ENCODE measurements at places on chromosomes 16 and 17.

DNA sequence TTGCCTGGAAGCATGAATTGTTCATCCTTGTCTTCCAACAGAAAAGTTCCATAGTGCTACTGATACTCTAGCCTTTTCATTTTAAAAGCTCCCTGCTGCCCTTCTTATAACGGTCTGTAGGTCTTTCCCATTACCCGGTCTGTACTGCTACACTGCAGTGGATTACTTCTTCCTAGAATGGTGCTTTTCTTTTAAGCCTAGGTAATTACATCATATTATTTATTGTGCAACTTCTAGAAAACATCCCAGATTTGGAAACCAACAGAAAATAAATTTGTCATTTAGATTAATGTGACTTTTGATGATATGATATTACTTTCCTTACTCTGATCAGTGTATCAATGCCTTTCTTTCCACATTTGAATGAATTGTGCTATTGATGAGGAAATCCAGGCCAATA is 199.4 kb downstream of the TANC2 start:
- DNase-seq, result no peak

DNA sequence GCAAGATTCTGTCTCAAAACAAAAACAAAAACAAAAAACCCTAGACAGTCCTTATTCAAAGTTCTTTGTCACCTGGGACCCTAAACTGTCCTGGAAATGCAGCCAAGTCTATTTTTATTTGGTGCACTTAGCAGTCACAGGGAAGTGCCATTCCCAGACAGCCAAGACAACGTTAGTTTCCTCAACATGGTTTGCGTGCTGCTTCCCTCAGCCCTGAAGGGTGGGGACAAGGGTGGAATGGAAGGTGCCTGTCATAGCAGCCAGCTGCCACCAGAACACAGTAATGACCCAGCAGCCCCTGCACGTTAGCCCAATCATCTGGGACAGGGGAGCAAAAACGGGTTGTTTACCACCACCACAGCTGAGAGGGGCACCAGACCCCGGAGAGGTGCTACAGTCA is 16.9 kb downstream of the CREBBP start:
- no peak for DNase-seq

DNA sequence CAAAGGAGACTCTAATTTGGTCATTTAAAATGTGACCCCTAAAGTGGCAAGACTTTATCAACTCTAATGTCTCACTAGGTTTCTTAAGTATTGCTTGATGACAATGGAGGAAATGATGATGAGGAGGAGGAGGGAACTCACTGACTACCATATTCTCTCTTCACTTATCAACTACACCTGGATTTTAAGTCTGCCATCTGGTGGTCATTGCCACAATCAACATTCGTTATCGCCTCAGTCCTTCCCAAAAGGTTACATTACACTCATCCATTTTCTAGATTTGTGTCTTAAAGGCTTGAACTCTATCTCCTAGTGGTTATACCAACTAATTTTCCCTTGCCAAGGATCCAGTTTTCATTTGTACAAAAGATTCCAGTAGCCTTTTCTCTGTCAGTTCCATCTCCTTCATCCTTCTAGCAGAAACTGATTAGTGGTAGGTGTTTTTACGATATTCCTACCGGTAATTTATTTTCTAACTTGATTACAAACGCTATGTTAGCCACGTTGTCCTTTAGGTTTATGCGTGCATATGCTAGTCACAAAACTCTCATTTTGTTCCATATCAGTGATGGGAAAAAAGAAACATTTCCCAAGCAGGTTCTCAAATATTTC is 114.6 kb upstream of the NOG start:
- peak; percentile 4 for DNase-seq

GRCh38 chr16:728890-729744 is 2.2 kb downstream of the HAGHL start:
- no peak for DNase-seq

GRCh38 chr16:12429756-12430155 is 373.9 kb downstream of the CPPED1 start:
- DNase-seq, result no peak

GRCh38 chr17:20935740-20936139 is 107.1 kb downstream of the USP22 start:
- DNase-seq, result no peak

DNA sequence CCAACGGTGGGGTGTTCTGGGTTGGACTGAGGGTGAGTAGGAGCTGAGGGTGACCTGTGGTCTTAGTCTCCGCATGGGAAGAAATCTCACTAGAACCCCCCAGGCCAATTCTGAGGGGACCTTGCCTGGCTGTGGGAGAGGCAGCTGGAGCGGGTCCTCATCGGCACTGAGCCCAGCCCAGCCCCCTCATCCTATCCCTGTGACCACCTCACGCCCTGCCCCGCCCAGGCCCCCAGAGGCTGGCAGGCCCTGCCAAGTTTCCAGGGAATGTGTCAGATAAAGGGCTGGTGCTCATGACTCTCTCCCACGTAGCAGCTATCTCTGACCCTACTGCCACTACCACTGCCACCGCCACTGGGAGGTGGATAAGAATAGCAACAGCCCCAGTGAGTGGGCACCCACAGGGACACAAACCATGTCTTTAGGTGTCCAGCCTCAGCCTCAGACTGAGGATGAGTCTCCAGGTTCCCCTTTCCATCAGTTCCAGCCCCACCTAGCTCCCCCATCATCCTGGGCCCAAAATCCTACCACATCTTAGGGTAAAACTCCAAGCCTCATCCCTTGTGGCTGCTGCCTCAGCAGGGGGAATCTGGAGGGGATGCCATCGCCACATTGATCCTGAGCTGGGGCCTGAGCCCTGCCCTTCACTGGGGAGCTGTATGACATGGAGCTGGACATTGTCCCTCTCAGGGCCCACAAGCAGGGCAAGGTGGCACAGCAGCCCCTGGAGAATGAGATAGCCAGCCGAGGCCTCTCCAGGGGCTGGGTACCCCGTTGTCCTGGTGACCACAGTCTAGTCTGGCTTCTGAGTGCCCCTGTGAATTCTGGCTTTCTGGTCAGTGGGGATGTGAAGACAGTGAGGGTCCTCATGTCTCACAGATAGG is 14.9 kb downstream of the CDH16 start:
- no peak for DNase-seq

DNA sequence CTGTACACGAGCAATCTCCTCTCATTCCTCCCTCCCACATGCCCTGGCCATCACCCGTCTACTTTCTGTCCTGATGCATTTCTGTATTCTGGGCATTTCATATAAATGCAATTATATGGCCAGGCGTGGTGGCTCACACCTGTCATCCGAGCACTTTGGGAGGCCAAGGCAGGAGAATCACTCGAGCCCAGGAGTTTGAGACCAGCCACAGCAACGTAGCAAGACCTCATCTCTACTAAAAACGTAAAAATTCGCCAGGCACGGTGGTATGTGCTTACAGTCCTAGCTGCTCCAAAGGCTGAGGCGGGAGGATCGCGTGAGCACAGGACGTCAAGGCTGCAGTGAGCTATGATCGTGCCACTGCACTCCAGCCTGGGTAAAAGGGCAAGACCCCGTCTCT is 4.8 kb downstream of the MEAK7 start:
- DNase-seq, result no peak

GRCh38 chr16:86214326-86215232 is 295.7 kb upstream of the FOXF1 start:
- no peak for DNase-seq

GRCh38 chr17:163514-164098 is 17.8 kb downstream of the DOC2B start:
- no peak for DNase-seq

- no peak for DNase-seq
Measured at GRCh38 chr17:65050438-65050837, 6.1 kb downstream of the GNA13 start.

Measured in CD4-positive, alpha-beta T cell treated with Interleukin-21 for 1 hour (primary cell).